ENCODE measurements at places on chromosomes 2 and 18. TPM values are rescaled to one million over a fixed set of nuclear protein-coding genes. Genes with fewer than 3 reads are reported as not detected.

SPATA3 gene
- total RNA-seq, result not detected

LCT gene
- not detected for total RNA-seq

CD8B gene
- 0.71 TPM for total RNA-seq

TNS1 gene
- 132 TPM for total RNA-seq

MARS2 gene
- total RNA-seq, result 7.2 TPM

FZD7 gene
- total RNA-seq, result 31.8 TPM

ASPRV1 gene
- total RNA-seq, result 4.3 TPM

EPB41L3 gene
- total RNA-seq, result 103 TPM

COL4A4 gene
- 11.7 TPM for total RNA-seq

RUFY4 gene
- total RNA-seq, result not detected

SIGLEC15 gene
- 0.99 TPM for total RNA-seq

ARMC9 gene
- total RNA-seq, result 63.1 TPM

VWA3B gene
- total RNA-seq, result not detected

ALLC gene
- total RNA-seq, result 0.77 TPM

GPR39 gene
- total RNA-seq, result 1.1 TPM

IL1RL1 gene
- total RNA-seq, result 4.3 TPM

KCNK3 gene
- 40.4 TPM for total RNA-seq

CNDP1 gene
- total RNA-seq, result 9.9 TPM

CCDC150 gene
- total RNA-seq, result 5.6 TPM

DSC1 gene
- 1.8 TPM for total RNA-seq

ALPP gene
- total RNA-seq, result not detected

LRRC30 gene
- 0.49 TPM for total RNA-seq

LRATD1 gene
- total RNA-seq, result 24.7 TPM

RRM2 gene
- 14.7 TPM for total RNA-seq

NAPG gene
- 59.6 TPM for total RNA-seq

EFR3B gene
- 32.6 TPM for total RNA-seq

SLC9A2 gene
- total RNA-seq, result 0.49 TPM

C2orf72 gene
- 4.9 TPM for total RNA-seq

GRP gene
- 2.4 TPM for total RNA-seq

SNTG2 gene
- total RNA-seq, result 1.7 TPM

FIGN gene
- total RNA-seq, result 10.3 TPM

NCOA1 gene
- total RNA-seq, result 125 TPM

SNORC gene
- 0.55 TPM for total RNA-seq

MROH2A gene
- not detected for total RNA-seq

NCKAP1 gene
- total RNA-seq, result 195 TPM

ABCA12 gene
- total RNA-seq, result 0.99 TPM

MATN3 gene
- 0.93 TPM for total RNA-seq

DSG1 gene
- total RNA-seq, result 8.5 TPM

SATB2 gene
- 6.6 TPM for total RNA-seq

TUBA4A gene
- 20.5 TPM for total RNA-seq

TUBA4B gene
- total RNA-seq, result not detected

CD226 gene
- 5.2 TPM for total RNA-seq

IL1R2 gene
- 1.0 TPM for total RNA-seq

GALNT3 gene
- total RNA-seq, result 6.8 TPM

SCN3A gene
- total RNA-seq, result 40.8 TPM

IL36G gene
- total RNA-seq, result not detected

CDH2 gene
- 225 TPM for total RNA-seq

REG3G gene
- not detected for total RNA-seq

RBMS1 gene
- total RNA-seq, result 95.1 TPM

ATP8B1 gene
- total RNA-seq, result 12.3 TPM

OSBPL1A gene
- total RNA-seq, result 80.8 TPM

KCNG2 gene
- total RNA-seq, result 1.9 TPM

CPO gene
- not detected for total RNA-seq

CIDEA gene
- total RNA-seq, result 0.55 TPM
